Dermis microvascular lymphatic vessel endothelial cell (primary cell): ENCODE measurements at places on chromosomes 7 and 10.
A peak's percentile ranks its signal among the peaks of the same experiment; 100 is the strongest.

DNA sequence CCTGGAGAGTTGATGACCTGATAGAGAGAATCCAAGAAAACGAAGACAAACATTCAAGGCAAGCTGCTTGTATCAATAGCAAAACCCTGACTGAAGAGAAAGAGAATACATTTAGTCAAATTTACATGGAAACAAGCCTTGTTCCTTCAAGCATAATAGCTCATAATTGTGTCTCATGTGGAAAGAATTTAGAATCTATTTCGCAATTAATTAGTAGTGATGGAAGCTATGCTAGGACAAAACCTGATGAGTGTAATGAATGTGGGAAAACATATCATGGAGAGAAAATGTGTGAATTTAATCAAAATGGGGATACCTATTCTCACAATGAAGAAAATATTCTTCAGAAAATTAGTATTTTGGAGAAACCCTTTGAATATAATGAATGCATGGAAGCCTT is 18.0 kb downstream of the RBAK start:
- DNase-seq, result no peak

DNA sequence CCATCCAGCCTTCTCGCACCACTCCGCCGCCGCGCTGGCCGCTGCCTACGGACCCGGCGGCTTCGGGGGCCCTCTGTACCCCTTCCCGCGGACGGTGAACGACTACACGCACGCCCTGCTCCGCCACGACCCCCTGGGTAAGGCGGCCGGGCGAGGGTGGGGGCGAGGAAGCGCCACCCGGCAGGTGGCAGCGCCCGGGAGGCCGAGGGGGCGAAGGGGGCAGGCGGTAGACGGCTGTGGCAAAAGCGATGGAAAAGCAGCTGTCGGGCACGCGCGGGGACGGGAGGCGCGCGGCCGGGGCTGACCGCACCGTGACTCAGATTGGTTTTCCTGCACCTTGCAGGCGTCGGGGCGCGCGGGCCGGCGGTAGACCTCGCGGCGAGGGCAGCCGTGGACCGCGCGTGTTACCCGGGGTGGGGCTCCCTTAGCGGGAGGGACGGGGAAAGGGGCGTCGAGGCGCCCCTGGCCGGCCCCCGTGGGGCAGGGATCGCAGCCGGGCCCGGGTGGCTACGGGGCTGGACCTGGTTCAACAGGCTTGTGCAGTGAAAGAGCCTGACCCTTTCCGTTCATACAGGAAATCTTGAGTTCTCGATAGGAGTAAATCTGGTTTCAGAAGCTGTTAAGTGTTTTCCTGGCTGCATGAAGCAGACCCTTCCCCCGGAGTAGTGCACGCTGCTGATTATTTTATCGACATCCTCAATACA is 608 bp downstream of the HHEX start:
- peak; percentile 99 for DNase-seq

GRCh38 chr7:64314566-64314965 is 805 bp downstream of the ZNF736 start:
- DNase-seq, result no peak

- peak; percentile 65 for DNase-seq
Measured at GRCh38 chr10:87675396-87676376, 16.0 kb downstream of the PAPSS2 start.

DNA sequence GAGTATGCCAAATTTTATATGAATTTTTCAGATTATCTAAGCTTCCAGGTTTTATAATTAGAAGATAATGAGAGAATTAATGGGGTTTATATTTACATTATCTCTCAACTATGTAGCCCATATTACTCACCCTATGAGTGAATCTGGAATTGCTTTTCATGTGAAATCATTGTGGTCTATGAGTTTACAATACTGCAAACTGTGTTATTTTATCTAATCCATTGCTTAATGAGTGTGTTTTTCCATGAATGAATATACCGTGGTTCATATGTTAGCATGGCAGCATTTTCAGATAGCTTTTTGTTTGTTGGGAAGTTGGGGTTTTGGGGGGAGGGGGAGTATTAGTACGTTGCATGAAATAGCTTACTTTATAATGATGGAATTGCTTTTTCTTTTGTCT is 44.5 kb downstream of the FGFBP3 start:
- no peak for DNase-seq

DNA sequence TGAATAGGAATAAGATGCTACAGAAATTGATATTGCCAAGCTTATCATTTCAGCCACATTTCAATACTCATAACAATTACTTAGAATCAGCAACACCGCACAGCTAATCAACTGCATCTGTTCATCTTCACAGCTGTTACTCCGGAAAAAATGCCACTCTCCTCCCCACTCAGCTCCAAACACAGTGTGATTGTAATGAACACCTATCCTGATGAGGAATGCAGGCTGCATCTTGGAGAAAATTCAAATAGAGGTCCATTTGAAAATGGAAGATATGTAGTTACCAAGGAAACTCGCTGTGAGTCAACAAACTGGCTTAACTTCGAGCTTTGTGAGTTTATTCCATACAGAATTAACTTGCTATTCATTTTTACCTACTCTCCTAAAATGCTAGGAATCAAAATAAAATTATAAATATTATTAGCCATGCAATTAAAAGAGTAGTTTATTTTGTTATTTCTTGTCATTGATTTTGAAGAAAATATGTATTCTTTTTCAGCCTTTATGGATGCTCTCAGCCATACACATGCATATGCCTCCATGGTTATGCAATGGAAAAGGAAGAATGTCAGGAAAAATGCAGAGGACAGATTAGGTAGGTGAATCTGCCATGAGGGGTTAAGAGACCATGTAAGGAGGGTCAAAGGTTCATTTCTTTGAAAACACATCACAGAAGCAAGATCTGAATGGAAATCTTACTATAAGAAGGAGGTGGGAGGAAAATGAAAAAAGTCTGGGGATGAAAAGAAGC is 267.2 kb downstream of the POM121L12 start:
- no peak for DNase-seq

- no peak for DNase-seq
Measured at GRCh38 chr10:120433141-120433540, 23.9 kb upstream of the PLPP4 start.

DNA sequence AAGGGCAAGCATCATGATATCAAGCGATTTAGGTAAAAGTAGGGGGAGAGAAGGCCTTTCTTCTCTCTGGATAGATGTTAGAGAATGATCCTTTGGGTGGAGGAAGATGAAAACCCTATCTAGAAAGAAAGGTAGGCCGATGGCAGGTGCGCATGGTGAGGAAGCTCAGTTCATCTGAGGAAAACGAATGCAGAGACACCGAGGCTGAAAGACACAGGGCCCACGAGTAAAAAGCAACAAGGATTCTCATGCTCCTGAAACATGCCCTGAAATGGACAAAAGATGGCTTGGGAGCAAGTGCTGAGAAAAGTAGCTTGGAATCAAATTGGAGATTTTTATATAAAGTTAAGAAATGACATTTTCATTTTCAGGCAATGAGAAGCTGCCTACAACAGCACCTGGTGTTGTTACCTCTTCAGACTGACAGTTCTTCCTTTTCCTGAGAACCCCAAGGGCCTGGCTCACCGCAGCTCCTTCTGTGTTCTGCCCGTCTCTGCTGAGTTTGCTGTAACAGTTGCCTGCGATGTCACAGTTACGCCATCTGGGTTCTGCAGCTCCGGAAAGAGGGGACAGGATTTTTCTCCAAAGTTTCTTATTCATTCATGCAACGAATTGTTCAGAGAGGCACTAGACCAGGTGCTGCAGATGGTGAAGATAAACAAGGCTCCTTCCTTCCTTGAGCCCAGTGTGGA is 402.0 kb upstream of the KLF6 start:
- no peak for DNase-seq

DNA sequence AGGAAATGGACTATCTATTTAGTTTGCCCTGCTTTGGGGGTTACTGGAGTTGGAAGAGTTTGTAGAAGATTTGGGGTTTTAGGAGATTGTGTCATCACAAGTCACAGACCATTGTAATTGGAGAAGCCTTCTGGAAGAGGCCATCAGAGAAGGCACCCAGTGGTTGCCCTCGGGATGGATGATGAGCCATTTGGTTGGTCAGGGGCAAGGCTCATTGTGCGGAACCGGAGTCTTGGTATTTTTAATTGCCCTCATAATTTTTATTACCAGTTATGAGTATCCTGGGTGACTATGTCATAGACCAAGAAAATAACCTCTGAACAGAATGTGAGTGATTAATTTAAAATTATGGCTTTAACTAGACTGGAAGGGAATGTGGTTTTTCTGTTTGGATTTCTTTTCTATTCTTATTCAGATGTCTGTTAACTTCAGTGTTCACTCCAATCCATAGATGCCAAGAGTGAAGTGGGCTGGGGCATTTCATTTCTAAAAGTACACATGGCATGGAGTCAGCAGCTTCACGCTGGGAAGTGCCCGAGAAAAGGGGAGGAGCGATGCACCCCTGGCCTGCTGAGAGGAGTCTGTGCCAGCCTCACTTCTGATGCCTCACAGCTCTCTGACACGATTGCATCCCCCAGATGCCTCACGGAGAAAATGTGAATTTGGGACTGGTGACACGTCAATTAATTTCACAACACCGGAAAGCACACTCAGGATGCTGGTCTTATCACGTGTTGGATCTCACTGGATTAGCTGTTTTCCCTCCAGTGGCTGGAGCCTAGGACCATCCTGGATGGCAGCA is 225.6 kb upstream of the IGFBP3 start:
- DNase-seq, result no peak

DNA sequence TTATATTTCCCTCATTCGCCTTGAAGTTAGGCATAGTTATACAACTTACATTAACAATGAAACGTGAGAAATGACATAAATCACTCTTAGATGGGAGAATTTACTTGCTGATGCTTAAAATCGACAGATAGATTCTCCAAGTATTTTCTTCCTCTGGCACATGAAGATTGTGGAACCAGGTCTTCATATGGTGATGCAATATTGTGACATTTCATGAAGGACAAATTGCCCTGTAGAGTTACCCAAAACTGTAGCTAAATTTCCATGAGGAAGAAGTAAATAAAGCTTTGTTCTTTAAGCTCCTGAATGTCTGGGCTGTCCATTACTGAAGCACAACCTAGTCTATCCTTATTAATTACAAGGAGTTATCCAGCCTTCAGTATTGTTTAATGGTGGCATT is 353.1 kb downstream of the THSD7A start:
- DNase-seq, result no peak

- no peak for DNase-seq
Measured at GRCh38 chr7:95365151-95365550, 31.0 kb downstream of the PON3 start.

- no peak for DNase-seq
Measured at GRCh38 chr10:48526846-48527505, 77.9 kb downstream of the ARHGAP22 start.

GRCh38 chr7:27763983-27764508 is 24.1 kb downstream of the TAX1BP1 start:
- DNase-seq, result peak; percentile 12

- no peak for DNase-seq
Measured at GRCh38 chr7:93036149-93036640, 81.6 kb downstream of the SAMD9 start.

DNA sequence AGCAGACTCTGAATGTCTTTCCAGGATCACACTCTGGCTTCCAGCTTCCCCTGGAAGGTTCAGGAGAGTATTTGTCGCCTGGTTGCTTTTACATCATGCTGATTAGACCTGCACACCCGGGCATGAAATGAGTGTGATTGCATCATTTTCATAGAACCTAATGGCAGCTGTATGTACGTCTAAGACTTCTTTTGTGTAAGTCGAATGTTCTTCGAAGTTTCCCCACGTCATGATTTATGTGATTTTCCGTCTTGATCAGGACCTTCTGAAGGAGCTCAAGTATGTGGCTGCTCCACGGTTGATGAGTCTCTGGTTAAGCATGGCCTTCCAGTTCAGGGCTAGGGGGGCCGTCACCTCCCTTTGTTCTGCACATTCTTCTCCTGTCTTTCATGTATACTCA is 4.5 kb downstream of the EIF4H start:
- no peak for DNase-seq

- DNase-seq, result no peak
Measured at GRCh38 chr10:98096316-98096715, 38.1 kb upstream of the R3HCC1L start.

DNA sequence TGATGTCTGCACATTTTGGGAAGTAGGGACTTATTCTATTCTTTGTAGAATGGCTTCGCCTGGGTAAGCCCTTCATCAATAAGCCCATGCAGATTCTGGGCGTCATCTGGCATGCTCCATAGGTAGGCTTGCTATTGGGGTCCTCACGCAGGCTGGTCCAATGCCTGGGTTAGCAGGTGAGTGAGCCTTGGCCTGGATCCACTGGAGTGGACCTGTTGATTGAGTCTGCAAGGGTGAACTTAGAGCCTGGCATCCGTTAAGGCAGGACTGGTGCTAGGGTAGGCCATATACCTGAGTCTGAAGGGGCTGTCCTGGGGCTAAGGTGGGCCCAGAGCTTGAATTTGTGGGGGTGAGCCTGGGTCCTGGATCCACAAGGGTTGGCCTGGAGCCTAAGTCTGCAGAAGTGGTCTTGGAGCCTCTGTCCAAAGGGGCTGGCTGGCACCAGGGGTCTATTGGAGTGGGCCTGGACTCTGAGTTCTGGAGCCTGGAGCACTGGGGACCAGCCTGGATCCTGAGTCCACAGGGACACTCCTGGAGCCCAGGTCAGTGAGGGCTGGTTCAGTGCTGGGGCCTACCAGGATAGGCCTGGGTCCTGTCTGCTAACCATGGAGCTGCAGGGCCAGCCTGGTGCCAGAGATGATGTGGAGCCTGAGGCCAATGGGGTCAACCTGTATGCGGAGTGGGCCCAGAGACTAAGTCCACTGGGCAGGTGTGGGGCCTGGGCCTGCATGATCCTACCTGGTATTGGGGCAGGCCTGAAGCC is 297.7 kb downstream of the PTPRN2 start:
- DNase-seq, result no peak

GRCh38 chr10:89861199-89861573 is 159.8 kb downstream of the KIF20B start:
- DNase-seq, result no peak

DNA sequence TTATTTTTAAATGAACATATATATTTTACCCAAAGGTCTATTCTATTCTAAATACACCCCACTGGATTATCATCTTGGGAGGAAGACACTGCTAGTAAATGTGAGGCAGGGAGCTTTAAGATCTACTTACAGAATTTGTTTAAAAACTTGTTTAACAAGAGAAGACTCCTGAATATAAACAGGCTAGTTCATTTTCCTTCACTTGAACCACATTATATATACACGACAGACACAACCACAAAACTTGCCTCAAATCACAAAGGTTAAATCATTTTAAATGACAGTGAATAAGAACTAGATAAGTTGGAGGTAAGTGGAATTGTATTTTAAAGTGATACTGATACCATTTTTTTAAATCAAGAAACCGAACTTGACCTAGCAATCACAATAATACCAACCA is 109.2 kb downstream of the ATE1 start:
- DNase-seq, result no peak

- no peak for DNase-seq
Measured at GRCh38 chr10:58546722-58547445, 34.2 kb downstream of the BICC1 start.
